ENCODE measurements at places on chromosomes 13 and 19. TPM values are rescaled to one million over a fixed set of nuclear protein-coding genes. Genes with fewer than 3 reads are reported as not detected.

Gene C19orf73
- total RNA-seq, result 0.47 TPM

Gene TEX26
- total RNA-seq, result 2.3 TPM

Gene COX7A1
- total RNA-seq, result 3.9 TPM

Gene COPE
- total RNA-seq, result 78.3 TPM

Gene NUP58
- total RNA-seq, result 135 TPM

Gene COL4A2
- total RNA-seq, result 56.8 TPM

Gene COX6B2
- total RNA-seq, result not detected

Data from occipital lobe (tissue), 3 donors.